Right cardiac atrium (tissue), 5 donors: ENCODE measurements at places on chromosomes 7 and 10. TPM values are rescaled to one million over a fixed set of nuclear protein-coding genes. Genes with fewer than 3 reads are reported as not detected.

DNA sequence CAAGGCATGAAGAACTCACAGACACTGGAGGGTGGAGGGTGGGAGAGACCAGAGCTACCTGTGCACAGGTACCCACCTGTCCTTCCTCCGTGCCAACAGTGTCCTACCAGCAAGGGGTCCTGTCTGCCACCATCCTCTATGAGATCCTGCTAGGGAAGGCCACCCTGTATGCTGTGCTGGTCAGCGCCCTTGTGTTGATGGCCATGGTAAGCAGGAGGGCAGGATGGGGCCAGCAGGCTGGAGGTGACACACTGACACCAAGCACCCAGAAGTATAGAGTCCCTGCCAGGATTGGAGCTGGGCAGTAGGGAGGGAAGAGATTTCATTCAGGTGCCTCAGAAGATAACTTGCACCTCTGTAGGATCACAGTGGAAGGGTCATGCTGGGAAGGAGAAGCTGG, 21.8 kb downstream of the PRSS2 start:
- DNase-seq: no peak

DNA sequence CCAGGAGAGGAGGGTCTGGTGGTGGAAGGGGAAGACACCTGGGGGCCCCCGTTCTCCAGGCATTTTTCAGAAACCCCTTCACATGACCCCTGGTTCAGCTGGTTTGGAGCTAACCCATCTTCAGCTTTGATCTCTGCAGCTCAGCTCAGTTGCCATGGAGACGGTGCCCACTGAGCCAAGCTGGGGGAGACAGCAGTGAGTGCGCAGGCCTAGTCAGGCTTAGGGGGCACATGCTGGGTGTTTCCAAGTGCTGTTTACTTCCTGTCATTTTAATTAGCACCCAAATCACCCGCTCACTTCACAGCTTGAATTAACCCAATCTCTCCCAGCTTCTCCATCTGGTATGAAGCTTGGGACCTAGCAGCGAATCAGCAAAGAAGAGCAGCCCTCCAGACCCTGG, 9.0 kb downstream of the SPOCK2 start:
- DNase-seq: peak; percentile 13

GRCh38 chr7:122951006-122951405, 44.5 kb downstream of the TAS2R16 start:
- DNase-seq: no peak

Gene POP7
- 25.7 TPM for total RNA-seq

Gene COL17A1
- 0.43 TPM for total RNA-seq

Gene MLXIPL
- 3.4 TPM for total RNA-seq

Gene GRB10
- 52.0 TPM for total RNA-seq

- peak; percentile 81 for DNase-seq
Observed at GRCh38 chr7:132742189-132742612, 165.9 kb upstream of the PLXNA4 start.
